ENCODE measurements at places on chromosomes 16 and 17. TPM values are rescaled to one million over a fixed set of nuclear protein-coding genes. Genes with fewer than 3 reads are reported as not detected.

CACNA1G gene
- polyA plus RNA-seq: 0.18 TPM

KRT31 gene
- not detected for polyA plus RNA-seq

ITGAD gene
- polyA plus RNA-seq: 0.24 TPM

TPSG1 gene
- 0.71 TPM for polyA plus RNA-seq

ATP5PD gene
- 277 TPM for polyA plus RNA-seq

SYNGR3 gene
- polyA plus RNA-seq: 0.10 TPM

ST6GALNAC2 gene
- polyA plus RNA-seq: 12.1 TPM

CTRL gene
- polyA plus RNA-seq: 2.5 TPM

ZFHX3 gene
- polyA plus RNA-seq: 4.4 TPM

BRIP1 gene
- polyA plus RNA-seq: 0.65 TPM

DNA sequence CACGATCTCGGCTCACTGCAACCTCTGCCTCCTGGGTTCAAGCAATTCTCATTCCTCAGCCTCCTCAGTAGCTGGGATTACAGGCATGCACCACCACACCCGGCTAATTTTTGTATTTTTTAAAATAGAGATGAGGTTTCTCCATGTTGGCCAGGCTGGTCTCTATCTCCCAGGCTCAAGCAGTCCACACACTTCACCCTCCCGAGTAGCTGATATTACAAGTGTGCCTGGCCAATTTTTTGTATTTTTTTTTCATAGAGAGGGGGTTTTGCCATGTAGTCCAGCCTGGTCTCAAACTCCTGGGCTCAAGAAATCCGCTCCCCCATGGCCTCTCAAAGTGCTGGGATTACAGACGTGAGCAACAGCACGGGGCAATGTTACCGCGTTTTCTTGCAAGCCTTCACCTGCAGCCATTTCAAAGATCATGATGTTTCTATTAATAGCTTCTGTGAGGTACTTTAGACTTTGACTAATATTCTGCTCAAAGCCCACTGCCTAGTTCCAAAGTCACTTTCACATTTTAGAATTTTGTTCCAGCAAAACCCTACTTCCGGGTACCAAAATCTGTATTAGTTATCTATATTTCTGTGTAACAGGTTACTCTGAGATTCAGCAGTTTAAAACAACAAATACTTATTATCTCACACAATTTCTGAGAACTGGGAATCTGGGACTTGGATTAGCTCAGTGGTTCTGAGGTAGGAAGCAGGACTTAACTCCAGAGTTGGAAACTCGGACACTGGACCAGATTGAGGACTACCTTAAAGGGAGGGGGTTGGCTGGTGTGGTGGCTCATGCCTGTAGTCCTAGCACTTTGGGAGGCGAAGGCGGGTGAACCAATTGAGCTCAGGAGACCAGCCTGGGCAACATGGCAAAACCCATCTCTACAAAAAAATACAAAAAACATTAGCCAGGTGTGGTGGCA is 12.0 kb upstream of the MED13 start:
- no peak for DNase-seq

GRCh38 chr17:81843713-81844326 is 9.0 kb upstream of the PPP1R27 start:
- DNase-seq: no peak

- DNase-seq: no peak
These were observed 124.0 kb downstream of the HIC1 start for GRCh38 chr17:2178798-2179501.

- no peak for DNase-seq
These were observed 1.8 kb upstream of the CISD3 start for GRCh38 chr17:38728290-38728831.

- DNase-seq: no peak
These were observed 7.9 kb downstream of the KATNB1 start for GRCh38 chr16:57743458-57743857.

DNA sequence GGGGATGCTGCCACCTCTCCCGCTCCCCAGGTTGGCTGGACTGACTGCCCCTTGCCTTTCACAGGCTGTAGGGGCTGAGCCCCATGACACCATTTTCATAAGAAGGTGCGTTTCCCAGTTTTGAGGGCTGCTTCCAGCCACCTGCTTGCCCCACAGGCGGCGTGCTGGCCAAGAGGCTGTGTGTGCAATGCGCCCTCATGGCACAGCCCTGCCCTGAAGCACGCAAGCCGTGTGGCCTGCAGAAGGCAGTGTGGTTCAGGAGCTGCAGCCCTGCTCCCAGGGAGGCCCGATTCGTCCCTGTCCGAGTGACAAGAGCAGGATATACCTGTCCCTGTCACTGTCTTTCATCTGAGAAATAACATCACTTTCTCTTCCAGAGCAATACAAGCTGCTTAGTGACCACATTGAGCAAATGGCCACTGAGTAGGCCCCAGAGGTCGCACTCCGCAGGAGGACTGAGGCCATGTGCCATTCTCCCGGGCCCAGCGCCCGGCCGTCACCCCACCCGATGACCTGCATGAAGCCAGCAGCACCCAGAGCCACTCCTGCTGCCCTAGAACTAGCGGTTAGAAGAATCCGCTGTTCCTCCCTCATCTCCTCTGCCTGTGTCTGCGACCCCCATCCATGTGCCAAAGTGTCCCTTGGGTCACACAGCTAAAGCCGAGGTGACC is 24.2 kb downstream of the CIBAR2 start:
- DNase-seq: no peak

DNA sequence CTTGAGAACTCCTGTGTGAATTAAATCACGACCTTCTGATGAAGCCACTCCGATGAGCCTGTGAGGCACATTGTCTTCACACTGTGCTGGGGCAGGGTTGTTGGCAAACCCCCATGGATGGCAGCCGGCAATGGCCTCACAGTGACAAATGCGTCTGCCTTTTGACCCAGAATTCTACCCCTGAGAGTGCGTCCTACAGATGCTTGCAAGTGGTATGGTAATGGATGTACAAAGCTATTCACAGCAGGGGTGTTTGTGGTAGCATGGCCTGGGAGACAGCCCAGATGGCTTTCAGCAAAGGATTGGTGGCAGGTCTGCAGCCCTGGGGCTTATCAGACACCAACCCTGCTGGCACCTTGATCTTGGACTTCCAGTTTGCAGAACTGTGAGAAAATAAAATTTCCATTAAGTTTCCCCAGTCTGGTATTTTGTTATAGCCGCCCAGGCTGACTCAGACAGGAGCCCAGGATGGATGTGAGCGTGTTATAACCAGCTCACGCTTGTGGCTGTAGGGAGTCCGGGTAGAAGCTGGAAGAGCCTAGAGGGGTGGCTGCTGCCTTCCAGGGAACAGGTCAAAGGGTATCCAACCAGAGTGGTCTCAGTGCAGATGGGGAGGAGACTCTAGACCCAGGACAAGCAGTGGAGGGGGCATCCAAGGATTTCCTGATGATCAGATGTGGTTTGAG is 10.1 kb downstream of the AFMID start:
- no peak for DNase-seq

GRCh38 chr16:14105760-14106375 is 34.7 kb downstream of the MRTFB start:
- no peak for DNase-seq

- DNase-seq: no peak
These were observed 153.4 kb upstream of the PLCG2 start for GRCh38 chr16:81625544-81626153.

DNA sequence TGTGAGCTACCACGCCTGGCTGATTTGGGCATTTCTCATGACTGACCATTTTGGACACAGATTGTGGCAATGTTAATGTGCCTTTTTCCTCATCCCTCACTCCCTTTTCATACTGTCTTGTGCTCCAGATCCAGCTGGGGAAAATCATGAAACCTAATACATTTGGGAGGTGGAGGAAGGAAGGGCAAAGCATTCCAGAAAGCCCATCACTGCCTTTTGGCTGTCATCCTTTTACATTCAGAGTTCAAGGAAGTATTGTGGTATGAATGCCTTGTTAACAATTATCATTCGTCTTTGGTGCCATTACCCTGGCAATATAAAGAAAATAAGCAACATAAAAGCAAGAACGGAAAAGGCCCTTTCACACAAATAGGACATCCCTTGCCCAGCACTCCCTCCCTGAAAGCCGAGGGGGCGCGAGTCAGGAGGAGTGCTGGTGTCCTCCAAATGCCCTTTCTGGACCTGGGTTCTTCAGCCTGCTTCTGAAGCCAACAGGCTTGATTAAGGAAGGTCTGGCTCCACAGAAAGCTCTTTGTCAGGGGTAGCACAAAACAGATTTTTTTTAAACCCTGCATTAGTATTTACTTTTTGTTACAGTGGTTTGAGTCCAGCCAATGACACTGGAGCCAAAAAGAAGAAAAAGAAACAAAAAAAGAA is 20.1 kb downstream of the NMT1 start:
- DNase-seq: no peak

All from lung (tissue), 17 donors.